ENCODE measurements at places on chromosomes 5 and 9.

DNA sequence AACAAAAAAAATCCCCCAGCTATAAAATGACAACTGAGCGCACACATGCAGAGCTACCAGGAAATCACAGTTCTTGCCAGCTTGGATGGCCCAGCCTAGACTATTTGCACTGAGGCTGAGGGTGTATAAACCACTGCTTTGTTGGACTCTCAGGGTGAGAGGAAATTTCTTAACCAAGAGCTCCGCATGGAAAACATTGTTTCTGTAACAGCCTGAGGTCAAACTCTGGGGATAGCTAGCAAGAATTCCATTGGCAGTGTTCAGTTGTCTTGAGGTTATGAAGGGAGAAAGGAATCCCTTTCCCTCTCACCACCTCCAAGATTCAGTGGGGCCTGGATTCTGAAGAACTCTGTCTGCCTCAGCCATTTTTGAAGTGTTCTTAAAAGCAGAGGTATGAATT is 360.0 kb downstream of the OSTF1 start:
- DNase-seq: no peak

GRCh38 chr9:119009249-119009648 is 360.0 kb downstream of the BRINP1 start:
- no peak for DNase-seq

- no peak for DNase-seq
Observed at GRCh38 chr5:175738602-175739133, 80.8 kb downstream of the HRH2 start.

GRCh38 chr5:11962122-11962521 is 57.9 kb upstream of the CTNND2 start:
- DNase-seq: no peak

GRCh38 chr9:8096091-8096490 is 296.5 kb upstream of the DMAC1 start:
- no peak for DNase-seq

DNA sequence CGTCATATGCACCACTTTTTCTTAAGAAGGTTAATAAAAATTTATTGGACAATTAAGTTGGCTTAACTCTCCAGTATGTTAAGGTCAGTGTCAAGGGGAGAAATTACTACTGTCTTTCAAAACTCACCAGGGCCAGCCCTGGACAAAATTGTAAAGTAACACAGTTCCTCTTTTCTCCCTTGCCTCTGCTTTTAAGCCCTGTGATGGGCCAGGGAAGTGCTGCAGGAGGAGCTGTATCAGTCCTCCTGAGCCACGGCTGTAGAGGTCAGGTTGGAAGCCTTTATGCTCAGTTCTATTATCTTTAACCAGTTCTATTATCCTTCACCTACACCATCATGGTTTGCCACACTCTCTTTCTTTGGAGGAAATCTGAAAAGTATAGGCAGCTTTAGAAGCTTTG is 11.5 kb upstream of the PPP2R2B start:
- no peak for DNase-seq

GRCh38 chr5:169065400-169065799 is 235.5 kb downstream of the SLIT3 start:
- no peak for DNase-seq

All from progenitor cell of endocrine pancreas (in vitro differentiated cells).